D341Med (cell line): ENCODE measurements at places on chromosomes 7 and 10.

- DNase-seq = no peak
Observed at GRCh38 chr7:30899630-30900029, 12.0 kb upstream of the AQP1 start.

GRCh38 chr7:30596014-30596641, 1.4 kb downstream of the GARS1 start:
- DNase-seq = peak; percentile 47

DNA sequence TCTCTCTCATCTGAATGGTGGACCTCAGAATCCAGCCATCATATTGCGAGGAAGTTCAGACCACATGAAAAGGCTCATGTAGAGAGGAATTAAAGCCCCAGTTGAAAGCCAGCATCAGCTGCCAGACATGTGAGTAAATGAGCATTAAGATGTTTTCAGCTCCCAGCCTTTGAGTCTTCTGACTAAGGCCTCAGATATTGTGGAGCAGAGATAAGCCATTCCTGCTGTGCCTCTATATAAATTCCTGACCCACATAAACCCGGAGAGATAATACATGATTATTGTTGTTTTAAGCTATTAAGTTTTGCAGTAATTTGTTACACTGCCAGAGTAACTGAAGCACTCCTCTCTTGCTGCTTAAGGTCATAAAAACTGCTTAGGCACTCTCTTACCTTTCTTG, 14.6 kb downstream of the FAM149B1 start:
- no peak for DNase-seq

DNA sequence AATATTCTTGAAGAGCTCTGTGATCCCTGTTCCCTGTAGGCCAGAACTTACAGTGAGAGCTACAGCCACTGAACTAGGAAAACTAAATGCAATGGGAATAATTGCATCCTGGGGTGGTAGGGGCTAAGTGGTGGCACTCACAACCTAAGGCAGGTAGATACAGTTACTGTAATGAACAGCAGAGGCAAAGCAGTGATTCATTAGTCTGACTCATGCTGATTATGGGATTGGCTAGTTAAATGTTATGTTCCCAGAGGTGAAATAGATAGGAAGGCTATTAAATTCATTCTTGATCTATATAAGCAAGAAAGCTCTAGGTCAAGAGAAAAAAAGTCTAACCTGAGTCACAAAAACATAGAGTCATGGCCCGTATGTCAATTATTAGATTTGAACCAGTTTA, 173.1 kb upstream of the MALRD1 start:
- no peak for DNase-seq

DNA sequence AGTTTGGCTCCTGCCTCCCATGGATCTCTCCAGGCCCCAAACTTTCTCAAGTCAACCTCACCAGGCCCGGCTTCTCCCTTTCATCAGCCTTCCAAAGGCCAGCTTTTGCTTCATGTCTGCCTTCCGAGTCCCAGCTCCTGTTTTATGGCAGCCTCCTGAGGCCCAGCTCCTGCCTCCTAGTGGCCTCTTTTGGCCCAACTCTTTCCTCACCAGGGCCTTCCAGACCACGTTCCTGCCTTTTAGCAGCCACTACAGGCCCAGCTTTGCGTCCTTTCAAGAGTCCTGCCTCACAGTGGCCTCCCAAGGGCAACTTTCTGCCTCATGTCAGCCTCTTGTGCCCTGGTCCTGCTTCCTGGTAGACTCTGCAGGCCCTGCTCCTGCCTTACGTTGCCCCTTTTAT, 15.3 kb upstream of the TMEM248 start:
- no peak for DNase-seq

DNA sequence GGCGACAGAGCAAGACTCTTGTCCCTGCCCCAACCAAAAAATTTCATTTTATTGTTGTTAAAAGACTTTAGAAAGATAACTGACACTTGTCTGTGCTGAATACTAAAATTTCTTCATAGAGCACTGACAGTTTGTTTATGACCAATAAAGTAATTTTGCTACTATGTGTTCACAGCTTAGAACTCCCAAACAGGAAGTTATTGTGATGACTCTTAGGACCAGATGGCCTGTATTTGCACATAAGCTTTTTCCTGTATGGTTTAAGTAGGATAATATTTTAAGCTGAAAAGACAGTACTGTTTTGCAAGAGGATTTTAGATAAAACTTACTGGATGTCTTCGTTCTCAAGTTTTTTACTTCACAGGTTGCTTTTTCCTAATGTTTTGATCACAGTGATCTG, 80.7 kb downstream of the MMRN2 start:
- DNase-seq = no peak

DNA sequence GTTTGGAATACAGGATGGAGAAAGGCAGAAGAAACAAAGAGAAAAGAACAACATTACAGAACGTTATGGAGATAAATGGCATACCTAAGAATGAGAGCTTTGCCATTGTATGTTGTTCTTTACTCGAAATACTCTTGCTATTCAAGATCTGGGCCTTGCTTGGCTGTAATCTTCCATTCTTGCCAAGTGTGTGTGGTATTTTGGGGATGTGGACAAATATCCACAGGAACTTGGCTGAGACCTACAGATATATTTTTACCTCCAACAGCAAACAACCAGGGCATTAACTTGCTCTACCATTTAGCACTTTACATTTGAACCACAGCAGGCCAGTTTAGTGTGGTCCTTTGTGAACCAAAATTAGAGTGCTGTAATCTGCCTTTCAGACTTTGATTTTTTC, 76.3 kb downstream of the DKK1 start:
- no peak for DNase-seq

DNA sequence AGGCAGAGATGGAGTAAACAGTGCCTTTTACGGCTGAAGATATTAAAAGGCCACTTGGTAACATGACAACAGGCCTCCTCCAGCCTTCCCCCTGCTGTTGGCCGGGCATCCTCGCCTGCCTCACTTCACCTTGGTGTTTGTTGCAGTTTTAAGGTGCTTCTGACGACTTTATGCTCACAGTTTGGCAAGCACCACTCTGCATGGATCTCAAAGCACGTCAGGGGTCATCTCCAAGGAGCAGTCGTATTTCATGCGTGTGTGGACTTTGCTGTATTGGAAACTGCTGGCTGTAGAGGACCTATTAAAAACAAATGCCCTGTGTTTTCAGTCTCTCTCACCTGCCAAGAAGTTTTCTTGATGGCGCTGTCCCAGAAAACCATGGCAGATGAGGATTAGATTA, 483.1 kb downstream of the RPS24 start:
- DNase-seq = no peak

DNA sequence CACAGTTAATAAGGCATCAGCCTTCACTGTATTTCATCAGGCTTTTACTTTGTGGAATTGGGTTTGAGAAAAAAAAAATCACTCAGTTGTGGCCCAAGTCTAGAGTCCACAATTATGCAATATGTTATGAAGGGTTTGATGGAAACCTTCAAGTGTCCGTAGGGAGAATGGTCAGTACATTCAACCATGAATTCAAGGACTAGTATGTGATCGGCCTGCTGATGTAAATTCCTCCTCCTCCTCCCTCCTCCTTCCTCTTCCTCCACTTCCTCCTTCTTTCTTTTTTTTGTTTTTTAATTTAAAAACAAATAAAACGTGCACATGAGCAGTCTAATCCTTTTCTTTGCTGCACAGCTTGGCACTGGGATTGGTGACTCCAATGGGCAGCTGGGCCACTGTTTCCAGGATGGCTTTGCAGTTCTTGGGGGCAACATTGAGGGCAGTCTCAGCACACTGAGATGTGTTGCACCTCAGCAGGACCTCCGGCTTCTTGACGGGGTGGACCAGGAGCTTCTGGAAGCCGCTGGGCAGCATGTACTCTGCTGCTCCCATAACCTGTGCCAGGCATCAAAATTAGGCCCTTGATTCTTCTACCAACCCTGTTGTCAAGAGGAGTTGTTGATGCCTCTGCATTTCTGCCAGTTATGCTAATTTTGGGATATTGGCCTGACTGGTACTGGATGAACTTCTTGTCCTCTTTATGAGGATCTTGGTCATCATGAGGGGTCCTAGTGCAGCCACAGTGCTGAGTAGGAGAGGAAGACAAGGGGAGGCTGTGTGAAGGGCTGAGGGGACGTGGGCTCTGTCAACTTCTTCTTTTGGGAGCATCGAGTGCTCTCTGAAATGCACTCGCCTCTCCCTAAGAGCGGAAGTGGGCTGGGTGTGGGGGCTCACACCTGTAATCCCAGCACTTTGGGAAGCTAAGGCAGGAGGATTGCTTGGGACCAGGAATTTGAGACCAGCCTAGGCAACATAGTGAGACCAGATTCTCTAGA, 9.3 kb upstream of the IL2RA start:
- no peak for DNase-seq

- DNase-seq = no peak
Observed at GRCh38 chr7:87225696-87226095, 6.2 kb upstream of the TMEM243 start.

DNA sequence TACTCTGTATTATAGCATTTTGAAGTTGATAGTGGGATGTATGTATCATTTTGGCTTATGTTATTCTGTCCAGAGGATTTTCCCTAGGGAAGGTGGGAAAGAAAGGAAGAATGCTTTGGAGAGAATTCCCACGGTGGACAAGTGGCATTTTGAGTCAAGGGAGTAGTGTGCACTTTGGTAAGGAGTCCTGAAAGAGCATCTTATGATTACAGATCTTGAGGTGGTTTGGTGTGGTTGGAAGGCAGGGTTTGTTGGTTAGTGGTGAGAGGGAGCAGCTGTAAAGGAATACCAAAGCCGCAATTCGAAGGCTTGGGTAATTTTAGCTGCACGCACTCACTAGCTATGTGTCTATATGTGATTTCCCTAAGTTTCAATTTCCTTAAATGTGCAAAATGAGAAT, 16.1 kb downstream of the CCSER2 start:
- no peak for DNase-seq

DNA sequence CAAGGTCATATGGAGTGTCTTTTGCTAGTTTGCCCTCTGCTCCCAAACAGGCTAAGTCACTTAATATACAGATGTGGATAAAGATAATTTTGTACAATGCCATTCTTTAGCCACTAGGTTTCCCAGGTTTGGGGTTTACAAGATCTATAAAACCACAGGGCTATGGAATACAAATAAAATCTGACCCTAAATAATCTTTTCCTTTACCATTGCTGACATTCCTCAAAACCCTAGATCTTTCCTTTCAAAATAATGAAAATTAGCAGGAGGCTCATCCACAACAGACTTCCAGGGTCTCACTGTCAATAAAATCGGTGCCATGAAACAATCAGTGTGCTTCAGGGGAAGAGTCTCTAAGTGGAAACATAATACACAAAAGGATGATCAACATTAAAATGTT, 148.4 kb downstream of the CPEB3 start:
- DNase-seq = no peak

- no peak for DNase-seq
Observed at GRCh38 chr10:8056871-8057331, 2.4 kb downstream of the GATA3 start.

DNA sequence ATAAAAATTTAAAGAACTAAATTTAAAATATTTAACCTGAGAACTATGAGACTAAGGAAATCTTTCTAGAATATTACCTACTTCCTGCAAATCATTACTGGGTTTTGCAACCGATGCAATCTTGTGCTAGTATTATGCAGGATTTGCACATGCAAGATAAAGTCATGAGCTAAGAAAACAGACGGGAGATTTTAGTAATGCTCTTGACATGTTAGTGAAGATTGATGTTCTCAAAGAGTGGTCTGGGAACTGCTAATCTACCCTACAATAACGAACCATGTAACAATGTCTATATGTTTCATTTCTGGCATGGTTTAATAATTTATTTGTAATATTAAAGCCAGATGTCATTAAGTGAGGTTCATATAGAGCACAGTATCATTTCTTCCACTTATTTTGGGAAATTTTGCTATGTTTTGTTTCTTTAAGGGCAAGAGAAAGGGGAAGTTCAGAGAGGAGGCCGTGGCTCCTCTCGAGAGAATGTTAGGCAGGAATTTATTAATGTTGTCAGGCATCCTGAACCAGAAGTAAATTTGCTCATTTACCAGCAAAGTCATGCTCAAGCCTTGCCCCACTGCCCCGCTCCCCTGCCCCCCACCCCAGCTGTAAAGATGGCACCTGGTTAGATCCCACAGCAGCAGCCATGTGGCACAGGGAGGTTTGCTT, 22.8 kb downstream of the LRRC17 start:
- DNase-seq = no peak

DNA sequence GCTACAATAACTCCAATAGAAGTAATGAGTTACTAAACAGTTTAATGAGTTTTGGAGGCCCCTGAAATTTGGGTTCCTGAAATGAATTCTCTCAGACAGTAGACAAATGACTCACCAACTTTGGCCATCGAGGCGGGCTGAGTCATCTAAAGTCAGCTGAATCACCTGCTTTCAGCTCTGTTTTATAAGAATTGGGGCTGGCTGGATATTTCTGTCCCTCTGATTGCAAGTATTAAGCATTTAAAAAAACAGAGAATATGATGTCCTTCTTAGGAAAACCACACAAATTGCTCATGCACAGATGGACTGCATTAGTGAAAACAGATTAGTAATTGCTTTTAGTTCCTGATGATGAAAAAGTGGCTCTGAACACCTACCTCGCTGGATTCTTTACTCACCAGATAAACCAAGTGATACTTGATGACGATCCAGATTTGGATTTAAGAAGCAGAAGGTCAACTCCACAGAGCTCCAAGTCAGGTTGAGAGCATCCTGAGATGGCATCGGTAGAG, 59.1 kb downstream of the ZNF365 start:
- no peak for DNase-seq

DNA sequence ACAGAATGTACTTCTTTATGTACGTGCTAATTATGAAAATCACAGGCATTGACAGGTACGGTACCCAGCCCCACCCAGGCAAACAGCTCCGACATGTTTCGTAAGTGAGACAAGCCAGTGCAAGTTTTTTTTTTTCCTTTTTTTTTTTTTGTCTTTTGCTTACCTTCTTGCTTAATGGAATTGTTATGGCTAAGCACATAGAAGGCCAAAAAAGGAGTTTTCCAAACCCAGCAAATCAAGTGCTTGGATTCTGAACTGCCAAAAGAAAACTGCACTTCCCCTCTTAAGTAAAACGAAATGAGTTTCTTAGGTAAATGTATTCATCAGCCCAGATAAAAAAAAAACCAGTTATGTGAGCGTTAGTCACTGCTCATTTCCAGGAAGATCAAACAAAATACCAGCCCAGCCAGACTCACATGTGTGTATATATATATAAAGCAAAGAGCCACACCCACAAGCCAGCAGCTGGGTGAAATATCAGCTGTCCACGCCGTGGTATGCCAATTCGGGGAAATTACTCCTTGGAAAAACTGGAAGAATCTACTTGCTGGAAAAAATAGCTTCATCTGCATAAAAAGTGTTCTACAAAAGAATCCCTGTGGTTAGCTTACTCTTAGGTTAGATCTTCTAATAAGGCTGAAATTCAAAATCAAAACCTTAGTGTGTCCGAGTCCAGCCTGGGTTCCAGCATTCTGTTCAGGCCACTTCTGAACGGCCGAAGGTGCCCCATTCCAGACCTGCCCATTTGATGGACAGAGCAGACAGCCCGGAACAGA, 8.0 kb downstream of the KLF6 start:
- DNase-seq = no peak
